ENCODE measurements at places on chromosomes 11 and 22.

- no peak for DNase-seq
Measured at GRCh38 chr11:1165256-1166041, 7.7 kb downstream of the MUC5AC start.

- DNase-seq: no peak
Measured at GRCh38 chr11:17350455-17351171, 987 bp upstream of the NCR3LG1 start.

DNA sequence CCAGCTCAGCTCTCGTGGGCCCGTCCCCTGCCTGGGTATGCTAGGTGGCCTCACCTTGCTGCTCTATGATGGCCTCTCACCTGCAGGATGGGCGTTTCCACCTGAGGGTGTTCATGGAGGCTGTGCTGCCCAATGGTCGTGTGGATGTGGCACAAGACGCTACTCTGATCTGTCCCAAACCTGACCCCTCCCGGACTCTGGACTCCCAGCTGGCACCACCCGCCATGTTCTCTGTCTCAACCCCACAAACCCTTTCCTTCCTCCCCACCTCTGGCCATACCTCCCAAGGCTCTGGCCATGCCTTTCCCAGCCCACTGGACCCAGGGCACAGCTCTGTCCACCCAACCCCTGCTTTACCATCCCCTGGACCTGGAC is 2.1 kb downstream of the ZP1 start:
- DNase-seq: no peak

DNA sequence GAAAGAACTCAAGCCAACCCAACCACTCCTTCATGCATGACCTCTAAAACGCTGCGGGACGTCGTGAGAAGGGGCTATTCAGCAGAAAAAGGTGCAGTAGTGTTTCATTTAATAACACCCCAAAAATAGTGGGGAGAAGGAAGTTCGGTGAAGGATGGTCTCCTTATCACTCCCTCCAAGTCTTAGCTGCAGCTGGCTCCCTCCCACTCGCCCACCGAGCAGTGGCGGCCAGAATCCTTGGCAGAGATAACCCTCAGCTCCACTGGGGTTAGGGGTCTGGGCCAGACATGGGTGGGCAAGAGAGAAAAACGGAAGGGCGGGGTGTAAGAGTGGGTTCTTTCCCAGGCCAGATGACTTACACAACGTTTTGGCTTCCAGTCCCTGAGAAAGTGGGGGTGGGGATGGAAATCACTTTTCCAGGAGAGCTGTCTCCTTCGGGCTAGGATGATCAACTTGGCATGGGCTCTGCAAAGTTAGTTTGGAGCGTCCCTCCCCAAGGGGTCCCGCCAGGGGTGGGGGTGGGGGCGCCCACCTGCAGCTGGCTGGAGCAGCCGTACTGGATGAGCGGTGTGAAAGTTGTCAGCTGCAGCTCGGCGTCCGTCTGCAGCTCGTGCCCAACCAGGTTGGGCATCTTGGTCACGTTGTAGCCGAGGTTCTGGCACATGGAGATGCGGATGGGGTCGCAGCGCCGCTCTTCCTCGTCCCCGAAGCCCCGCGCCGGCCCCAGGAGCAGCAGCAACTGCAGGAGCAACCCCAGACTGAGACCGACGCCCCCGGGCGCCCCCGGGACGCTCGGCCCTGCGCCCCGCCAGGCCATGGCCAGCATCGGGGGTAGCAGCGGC is 705 bp downstream of the FZD4 start:
- no peak for DNase-seq

DNA sequence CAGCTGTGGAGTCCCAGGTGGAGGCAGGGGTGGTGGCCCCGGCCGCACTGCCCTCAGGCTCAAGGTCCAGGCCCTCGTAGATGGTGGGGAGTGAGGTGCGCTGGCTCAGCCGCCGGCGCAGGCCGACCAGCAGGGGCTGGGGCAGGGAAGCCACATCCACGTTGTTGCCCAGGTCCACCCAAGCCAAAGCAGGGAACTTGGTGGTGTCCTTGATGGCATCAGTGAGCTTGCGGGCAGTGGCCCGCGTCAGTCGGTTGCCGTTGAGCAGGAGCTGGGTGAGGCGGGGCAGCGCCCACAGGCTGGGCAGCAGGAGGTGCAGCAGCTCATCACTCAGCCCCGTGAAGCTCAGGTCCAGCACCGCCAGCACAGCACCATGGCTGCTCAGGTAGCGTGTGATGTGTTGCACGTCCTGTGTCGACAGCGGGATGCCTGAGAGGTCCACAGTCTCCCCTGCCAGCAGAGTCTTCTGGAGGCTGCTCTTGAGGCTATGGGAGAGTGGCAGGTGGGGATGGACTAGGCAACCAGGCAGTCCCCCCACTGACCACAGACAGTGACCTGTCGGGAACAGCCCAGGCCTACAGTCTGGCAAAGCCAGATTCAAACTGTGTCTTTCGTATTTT is 6.8 kb downstream of the LRRC75B start:
- no peak for DNase-seq

- no peak for DNase-seq
Measured at GRCh38 chr11:98625526-98625925, 395.2 kb upstream of the CNTN5 start.

- no peak for DNase-seq
Measured at GRCh38 chr22:44309137-44309536, 3.6 kb downstream of the SHISAL1 start.

DNA sequence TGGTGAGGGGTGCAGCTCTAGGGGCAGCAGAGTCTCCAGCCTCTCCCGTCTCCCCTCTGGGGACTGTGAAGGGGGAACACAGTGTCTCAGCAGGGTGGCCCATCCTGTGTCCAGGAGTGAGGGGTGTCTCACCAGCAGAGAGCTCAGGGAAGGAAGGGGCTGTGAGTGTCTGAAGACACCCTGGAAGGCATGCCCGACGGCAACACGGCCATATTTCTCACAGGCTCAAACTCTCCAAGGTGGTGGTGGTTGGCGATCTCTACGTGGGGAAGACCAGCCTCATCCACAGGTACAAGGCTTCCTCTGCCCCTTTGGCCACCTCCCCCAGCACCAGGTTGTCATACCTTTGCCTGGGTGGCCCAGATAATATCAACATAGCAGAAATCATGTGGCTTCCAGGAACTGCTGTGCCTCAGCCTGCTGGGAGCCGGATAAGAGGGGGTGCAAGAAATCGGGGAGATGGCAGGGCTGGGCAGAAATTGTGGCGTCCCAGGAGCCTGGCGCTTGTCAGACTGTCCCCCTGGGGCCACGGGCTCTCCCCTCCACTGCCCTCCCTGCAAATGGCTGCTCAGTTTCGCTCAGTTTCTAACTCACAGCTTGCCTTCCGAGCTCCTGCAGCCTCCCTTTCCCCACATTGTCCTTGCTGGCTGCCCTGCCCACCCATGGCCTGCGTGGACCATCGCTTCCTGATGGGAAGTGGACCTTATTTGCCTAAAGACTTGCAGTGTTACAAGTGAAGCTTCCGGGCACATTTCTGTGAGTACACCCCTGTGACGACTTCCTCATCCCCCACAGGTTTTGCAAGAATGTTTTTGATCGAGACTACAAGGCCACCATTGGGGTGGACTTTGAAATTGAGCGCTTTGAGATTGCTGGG is 7.2 kb downstream of the RAB36 start:
- DNase-seq: no peak

DNA sequence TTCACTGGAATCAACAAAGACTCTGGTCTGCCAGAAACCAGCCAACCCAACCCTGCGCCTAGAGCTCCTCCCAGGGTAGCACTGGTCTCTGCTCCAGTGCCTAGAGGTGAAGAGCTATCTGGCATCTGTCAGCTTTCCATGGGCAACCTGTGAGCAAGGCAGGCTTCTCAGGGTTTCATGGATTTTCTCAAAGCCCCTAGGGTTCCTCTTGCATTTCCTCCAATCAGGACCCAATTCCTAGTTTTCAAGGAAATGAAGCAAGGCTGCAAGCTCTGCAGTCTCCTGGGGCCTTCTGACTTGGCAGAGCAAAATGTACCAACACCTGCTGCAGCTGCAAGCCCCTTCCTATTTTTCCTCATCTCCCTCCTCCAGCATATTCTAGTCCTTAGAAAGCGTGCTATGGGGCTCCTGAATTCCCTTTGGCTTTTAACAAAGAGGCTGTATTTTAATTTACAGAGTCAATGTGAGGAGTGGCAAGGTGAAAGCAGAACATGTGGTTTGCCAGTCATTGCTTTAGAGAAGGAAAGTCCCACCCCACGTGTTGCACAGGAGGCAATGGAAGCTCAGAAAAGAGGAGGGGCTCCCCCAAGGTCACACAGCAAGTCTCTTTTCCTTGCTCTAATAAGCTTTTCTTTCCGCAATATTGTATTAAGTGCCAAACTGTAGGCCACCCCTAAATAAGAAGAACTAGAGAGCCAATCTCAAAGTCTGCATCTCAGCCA is 33.0 kb upstream of the RIC3 start:
- no peak for DNase-seq

DNA sequence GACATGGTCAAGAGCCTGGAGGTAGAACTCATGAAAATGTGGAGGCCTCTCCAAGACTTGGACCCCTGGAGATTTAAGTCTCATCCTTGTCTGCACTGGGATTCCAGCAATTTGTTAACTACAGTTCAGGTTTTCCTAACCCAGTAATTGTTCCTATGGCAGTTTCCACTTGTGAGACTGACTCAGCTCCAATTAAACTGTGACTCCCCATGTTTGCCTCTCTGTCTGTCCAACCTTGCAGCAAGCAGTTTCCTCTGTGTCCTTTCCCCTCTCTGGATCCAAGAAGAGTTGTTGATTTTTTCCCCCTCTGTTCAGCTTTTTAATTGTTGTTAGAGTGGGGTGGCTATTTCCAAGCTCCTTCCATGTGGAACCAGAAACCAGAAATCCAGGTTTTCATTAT is 16.2 kb upstream of the ARHGAP20 start:
- DNase-seq: no peak

GRCh38 chr11:77400271-77400670 is 73.6 kb downstream of the PAK1 start:
- DNase-seq: no peak

- no peak for DNase-seq
Measured at GRCh38 chr22:43308060-43308830, 34.9 kb downstream of the SCUBE1 start.

GRCh38 chr11:126585388-126585773 is 229.9 kb downstream of the ST3GAL4 start:
- DNase-seq: no peak

GRCh38 chr22:29949872-29950271 is 66.9 kb downstream of the MTMR3 start:
- no peak for DNase-seq

DNA sequence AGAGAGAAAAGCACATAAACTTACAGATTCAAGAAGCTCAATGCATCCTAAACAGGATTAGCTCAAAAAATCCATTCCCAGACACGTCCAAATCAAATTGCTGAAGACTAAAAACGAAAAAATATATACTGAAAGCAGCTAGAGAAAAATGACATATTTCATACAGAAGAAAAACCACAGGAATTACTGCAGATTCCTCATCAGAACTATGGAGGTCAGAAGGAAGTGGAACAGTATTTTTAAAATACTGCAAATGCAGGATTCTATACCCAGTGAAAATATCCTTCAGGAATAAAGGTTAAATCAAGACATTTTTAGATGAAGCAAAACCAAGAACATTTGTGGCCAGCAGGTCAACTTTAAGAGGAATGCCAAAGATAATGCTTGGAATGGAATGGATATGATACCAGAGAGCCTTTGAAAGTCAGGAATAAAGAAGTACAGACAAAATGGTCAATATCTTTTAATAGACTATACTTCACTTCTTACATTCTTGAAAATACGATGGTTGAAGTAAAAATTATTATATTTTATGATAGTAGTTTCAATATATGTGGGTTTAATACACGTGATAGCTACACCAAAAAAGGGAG is 352.9 kb downstream of the CTTN start:
- DNase-seq: no peak

- DNase-seq: no peak
Measured at GRCh38 chr11:111091321-111091938, 154.1 kb upstream of the POU2AF2 start.

DNA sequence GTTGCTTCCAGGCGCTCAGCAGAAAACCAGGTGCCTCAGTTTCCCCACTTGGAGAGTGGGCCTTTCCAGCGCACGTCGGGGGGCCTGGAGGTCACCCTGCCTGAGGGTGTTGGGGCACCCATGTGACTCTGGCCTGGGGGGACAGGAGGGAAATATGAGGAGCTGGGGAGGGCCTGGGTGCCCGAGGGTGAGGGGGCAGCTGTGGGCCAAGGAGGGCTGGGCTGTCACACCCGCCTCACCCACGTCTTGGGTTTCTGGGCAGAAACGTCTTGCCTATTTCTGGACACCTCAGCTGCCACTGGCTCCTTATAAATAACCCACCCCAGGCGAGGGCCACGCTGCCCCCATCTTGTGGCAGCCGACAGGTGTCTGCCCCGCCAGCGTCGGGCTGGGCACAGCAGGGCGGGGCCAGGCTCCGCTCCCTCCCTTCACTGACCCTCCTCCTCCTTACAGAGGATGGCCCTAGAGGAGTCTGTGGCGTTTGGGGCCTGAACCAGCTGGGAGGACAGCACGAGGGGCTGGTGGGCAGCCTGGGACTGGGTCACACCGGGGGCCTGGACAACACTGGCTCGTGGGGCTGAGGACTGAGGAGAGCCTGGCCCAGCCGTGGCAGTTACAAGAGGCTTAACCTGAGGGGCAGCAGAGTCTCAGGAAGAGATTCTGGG is 1.5 kb downstream of the TNNT3 start:
- DNase-seq: no peak

DNA sequence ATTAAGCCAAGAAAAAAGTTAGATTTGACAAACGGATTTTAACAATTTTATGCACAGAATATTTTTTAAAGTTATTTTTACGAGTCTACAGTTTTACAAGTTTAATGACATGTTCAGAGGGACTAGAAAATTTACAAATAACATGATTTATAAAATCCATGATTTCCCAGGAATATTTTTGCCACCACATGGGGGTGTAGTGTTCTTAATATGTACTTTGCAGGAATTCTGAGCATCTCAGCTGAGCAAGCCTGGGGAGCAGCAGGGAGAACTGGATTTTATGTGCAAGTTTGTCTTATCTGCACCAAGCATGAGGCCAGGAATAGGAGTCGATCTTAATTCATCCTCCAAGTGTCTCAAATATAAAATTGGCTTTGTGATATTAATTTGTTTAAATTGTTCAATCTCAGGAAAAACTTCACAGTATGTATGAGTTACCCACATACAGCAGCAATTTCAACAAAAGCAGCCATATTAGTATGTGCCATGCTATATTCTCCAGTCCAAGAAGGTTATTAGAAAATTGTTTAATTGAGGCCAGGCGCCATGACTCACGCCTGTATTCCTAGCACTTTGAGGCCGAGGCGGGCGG is 826.3 kb downstream of the DLG2 start:
- no peak for DNase-seq

DNA sequence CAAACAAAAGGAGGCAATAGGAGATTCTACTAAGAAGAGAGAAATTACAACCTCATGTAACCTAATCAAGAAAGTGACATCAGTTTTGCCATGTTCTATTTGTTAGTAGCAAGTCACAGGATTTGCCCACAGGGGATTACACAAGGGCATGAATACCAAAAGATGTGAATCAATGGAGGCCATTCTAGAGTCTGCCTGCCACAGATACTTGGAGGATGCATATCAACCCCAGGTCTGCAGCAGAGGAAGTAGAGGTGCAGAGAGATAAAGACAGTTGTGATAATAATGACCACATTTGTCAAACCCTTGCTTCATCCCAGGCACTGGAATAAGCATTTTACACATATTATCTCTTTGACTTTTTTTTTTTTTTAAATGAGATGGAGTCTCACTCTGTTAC is 2.4 kb upstream of the ASCC2 start:
- no peak for DNase-seq
